ENCODE measurements at places on chromosomes 5 and 9.
A peak's percentile ranks its signal among the peaks of the same experiment; 100 is the strongest.

DNA sequence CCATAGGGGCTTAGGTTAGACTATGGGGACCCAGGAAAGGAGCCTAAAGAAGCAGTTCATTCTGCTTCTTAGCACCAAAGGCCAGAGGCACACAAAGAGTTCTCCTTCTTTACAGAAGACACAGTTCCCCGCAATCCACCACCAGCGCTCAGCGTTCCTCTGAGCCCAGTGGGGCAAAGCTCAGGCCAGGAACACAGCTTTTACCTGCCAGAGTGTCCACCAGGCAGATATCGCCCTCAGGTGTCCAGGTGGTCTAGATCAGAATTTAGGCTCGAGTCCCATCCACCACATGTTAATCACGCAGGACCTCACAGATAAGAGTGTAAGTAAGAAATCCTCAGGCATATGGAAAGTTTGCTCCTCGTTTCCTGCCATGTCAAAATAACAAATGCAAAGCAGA lies 53.0 kb downstream of the UBE2QL1 start:
- DNase-seq, result no peak

GRCh38 chr9:19470567-19470966 lies 61.8 kb downstream of the ACER2 start:
- no peak for DNase-seq

GRCh38 chr9:3521966-3522365 lies 3.8 kb downstream of the RFX3 start:
- DNase-seq, result no peak

DNA sequence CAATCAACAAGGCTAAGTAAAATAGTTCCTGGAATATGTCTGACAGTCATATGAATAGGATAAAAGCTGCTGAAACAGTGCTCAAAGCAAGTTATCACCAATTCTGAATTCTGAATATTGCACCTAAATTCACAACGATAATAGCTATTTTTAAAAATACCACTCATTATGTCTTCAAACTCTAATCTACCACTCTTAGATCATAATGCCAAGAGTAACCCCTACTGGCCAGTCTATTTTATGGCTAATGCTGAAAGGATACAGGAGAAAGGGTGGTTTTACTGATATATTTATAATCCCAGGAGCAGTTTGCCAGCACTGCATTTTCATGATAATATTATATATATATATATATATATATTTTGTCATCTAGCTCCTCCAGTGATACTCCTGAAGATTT lies 232.8 kb downstream of the PDE4D start:
- no peak for DNase-seq

DNA sequence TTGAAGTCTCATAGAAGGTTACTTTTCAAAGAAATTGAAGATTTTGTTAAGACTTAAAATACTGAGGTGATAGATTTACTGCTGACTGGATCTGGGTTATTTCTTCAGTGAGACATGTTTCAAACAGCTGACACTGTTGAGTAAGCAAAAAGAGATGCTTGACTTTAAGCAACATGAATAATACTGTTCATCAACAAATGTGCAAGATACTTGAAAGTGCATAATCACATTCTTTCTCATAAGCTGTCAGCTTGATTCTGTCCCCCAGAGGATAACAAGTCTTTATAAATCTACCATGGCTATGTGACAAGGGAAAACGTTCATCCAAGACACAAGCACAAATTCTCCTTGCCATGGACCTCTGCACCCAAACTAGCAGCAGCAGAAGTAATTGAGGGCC lies 260.1 kb upstream of the CDH18 start:
- DNase-seq, result no peak

GRCh38 chr9:126283799-126284465 lies 42.7 kb upstream of the MVB12B start:
- DNase-seq, result no peak

DNA sequence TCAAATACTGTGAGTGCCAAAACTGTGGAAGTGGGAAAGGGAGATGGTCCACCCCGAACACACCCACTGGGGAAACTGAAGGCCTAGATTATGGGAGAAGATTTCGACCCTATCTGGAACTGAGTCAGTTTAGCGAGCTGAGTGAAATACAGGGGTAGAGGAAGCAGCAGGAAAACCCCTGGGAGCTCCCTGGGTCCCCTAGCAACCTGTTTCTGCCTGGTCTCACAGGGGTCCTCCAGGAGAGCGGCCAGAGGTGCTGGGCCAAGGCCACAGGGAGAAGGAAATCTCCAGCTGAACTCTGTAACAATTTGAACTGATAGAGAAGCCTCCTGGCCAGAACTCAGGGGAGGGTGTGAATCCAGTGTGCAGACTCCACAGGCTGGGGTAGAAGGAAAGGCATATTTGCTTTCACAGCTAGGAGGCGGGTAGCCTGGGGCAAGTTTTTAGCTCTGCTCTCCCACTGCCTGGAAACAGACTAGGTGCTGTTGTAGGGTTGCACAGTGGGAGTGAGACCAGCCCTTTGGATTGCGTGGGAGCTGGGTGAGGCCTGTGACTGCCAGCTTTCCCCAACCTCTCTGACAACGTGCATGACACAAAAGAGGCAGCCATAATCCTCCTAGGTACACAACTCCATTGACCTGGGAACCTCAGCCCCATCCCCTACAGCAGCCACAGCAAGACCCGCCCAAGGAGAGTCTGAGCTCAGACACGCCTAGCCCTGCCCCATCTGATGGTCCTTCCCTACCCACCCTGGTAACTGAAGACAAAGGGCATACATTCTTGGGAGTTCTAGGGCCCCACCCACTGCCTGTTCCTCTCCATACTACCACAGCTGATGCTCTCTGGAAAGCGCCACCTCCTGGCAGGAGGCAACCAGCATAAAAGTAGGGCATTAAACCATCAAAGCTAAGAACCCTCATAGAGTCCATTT lies 78.8 kb upstream of the GPBP1 start:
- DNase-seq, result no peak

DNA sequence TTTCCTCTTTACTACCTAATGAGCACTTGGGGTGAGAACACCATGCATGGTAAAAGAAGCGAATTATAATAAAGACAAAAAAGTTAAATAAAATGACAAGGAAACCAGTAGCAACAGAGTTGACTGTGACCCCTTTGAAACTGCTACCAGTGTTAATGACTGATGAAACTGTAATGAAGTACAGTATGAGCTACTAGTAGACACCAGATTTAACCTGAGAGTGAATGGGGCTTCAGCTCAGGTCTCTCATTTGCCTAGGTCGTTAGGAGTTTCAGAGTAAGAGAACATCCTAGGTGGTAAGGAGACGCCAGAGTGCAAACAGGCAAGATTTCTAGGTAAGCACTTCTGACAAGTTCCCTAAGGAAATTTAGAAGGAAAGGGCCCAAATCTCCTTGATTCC lies 346.4 kb downstream of the BNC2 start:
- DNase-seq, result no peak

DNA sequence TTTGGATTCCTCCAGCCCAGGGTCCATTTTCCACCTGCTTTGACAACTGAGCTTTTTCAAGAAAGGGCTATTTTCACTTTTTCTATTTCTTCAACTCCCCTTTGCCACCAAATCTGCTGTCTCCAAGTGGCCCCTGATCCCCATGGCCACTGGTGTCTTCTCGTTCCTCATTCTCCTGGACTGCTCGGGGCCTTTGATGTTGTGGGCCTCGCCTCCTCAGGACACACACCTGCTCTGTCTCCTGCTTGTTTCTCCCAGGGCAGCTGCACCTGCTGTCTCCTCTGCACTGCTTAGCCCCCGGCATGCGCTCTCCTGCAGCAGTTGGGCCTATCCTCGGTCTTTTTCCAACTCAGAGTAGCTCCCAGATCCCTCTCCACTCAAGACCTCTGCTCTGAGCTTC lies 16.3 kb upstream of the NANS start:
- no peak for DNase-seq

DNA sequence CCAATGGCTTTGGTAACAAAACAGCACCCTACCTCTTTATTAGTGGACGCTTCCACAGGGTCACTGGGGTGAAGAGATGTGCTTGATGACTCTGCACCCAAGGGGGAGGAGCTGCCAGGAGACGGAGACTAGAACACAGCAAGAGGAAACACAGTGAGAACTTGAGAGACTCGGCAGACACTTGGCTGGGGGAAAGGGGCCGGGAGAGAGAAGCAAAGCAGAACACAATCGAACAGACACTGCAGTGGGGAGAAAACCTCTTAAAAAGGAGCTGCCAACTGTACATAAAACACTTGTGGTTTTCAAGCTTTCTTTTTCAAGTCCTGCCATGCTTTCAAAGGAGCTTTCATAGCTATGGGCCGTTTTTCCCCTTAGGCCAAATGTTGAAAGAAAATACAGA lies 151.0 kb downstream of the ENTREP1 start:
- peak; percentile 1 for DNase-seq

DNA sequence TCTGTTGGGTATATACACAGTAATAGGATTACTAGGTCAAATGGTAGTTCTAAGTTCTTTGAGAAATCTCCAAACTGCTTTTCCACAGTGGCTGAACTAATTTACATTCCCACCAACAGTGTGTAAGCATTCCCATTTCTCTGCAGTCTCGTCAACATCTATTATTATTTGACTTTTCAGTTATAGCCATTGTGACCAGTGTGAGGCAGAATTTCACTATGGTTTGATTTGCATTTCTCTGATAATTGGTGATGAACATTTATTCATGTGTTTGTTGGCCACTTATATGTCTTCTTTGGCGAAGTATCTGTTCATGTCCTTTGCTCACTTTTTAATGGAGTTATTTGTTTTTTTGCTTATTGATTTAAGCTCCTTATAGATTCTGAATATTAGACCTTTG lies 596.2 kb upstream of the DAB2 start:
- no peak for DNase-seq

- DNase-seq, result no peak
These were observed 326.5 kb downstream of the SH3GL2 start for GRCh38 chr9:17905366-17905765.

- no peak for DNase-seq
These were observed 99.8 kb downstream of the ARRDC3 start for GRCh38 chr5:91283326-91283725.

DNA sequence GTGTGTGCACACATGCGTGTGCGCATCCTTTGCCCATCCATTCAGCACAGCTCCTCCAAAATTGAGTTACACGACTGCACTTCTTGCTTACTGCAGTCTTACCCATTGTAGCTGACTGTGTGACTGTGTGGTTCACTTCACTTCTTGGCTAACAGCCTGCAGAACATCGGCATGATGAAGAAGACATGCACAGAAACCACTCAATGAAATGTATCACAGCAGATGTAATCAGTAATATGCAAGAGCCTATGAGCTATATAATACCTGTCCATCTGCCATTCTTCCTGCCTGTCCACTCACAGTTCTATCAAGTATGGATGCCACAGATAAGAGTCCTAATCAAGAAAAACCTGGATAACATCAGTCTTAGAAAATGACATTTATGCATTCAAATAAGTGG lies 83.9 kb downstream of the TRPM3 start:
- no peak for DNase-seq

DNA sequence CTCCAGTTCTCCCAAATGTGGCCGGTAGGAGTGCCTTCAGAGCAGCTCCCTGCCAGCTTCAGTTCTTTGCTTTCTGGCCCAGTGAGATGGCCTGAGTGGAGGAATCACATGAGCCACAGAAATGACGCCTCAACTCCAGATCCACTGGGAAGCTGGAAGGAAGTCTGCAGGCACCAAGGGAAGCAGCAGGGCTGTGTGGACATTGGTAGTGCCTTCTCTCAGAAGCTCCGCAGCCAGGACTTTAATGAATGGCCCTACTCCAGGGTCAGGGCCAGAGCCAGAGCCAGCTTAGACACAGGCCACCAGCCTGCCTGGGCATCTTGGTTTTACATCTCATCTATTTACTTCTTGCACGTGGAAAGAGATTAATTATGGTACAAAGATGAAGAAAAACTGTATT lies 12.0 kb upstream of the PSMB7 start:
- no peak for DNase-seq

- no peak for DNase-seq
These were observed 16.6 kb downstream of the SH3PXD2B start for GRCh38 chr5:172437445-172438318.

DNA sequence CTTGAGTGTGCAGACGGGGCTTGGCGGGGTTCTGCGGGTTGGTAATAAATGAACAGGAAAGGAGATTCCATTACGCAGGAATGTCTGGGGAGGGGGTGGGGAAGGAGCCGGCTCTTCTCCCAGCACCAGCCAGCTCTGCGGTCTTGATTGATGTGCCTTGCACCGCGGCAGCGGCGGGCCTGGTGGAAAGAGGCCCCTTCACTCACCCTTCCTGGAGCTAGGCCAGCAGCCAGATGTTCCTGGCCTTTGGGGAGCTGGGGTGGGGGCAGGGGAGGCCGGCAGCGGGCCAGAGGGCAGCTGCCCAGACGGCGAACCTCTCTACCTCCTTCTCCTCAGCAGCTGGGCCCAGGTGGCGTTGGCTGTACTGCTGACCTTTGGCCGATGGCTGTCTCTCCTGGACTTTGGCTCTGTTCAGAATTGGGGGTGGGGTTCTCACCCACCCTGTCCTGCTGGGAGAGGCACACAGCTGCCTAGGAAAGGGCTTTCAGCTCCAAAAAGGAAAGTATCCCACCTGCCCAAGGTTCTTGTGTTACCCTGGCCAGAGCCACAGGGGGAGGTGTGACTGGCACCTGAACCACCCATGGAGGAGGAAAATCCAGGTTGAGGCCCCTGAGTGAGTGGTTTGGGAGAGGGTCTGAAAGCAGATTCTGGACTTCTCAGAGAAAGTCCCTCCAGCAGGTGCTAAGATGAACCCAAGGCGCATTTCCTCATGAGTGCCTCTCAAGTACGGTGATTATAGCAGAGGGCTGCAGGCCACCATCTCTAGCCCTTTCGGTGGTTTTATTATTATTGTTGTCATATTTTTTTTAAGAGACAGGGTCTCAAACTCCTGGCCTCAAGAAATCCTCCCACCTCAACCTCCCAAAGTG lies 58.0 kb upstream of the SYNPO start:
- DNase-seq, result no peak

- no peak for DNase-seq
These were observed 19.4 kb downstream of the FPGS start for GRCh38 chr9:127822108-127822507.

GRCh38 chr5:43639566-43639965 lies 36.6 kb downstream of the NNT start:
- no peak for DNase-seq

DNA sequence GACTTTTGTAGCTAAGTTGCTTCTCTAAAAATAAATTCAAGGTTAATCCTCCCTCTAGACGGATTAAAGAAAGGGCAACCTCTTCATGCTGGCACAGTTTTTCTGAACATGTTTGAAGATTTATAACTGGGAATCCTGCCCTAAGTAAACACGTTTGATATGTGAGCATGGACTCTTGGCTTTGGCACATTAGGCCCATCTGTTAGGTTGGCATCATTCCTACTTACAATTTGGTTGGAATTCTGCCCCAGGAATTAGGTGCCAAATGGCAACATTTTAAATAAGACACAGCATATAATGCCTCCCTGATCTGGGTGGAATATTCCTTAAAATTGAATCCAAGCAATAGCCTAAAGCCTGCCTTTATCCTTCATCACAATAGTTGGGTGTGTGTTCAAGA lies 372.3 kb upstream of the CDH18 start:
- no peak for DNase-seq

DNA sequence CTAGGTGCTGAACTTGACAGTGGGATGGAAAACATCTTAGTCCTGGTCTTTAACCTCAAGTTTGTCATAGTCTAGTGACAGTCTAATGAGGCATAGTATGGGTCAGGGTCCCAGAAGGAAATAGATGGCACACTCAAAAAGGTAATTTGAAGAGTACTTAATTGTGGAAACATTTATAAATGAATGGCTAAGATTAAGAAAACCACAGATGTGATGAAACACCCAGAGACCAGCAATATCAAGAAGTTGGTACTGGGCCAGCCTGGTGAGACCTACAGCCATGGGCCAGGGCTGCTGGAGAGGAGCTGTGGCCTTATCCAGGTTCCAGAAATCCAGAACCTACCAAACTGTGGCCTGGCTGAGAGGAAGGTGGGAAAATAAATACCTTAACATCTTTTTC lies 93.5 kb upstream of the ATG10 start:
- no peak for DNase-seq

- DNase-seq, result no peak
These were observed 64.5 kb downstream of the C9orf152 start for GRCh38 chr9:110143485-110143884.
